ENCODE measurements at places on chromosomes 11 and 22.
A peak's percentile ranks its signal among the peaks of the same experiment; 100 is the strongest.

- no peak for DNase-seq
Measured at GRCh38 chr22:39343259-39344045, 6.3 kb upstream of the SYNGR1 start.

- DNase-seq = peak; percentile 8
Measured at GRCh38 chr11:99987821-99988470, 699.1 kb upstream of the ARHGAP42 start.

DNA sequence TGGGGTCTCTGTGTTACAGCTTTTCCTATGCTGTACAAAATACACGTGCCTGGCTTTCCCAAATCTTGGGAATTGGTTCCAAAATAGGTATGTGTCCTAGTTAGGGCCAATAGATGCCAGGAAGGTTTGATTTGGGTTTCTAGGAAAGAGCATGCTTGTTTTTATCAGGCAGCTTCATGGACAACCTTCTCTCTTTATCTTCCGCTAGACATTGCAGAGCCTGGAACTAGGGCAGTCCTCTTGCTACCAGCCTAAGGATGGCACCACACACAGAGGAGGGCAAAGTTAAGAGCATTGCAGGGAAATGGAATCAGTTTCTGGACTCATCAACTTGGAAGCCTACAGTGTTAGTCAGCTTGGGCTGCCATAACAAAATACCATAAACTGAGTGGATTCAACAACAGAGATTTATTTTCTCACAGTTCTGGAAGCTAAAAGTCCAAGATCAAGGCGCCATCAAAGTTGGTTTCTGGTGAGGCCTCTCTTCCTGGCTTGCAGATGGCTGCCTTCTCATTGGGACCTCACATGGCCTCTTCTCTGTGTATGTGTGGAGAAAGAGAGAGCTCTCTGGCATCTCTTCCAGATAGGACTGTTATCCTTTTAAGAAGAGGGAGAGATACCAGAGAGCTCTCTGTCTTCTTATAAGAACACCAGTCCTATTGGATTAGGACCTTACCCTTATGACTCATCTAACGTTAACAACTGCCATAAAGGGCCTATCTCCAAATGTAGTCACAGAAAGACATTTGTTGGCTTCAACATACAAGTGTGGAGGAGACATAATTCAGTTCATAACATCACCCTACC, 27.3 kb upstream of the CREB3L1 start:
- no peak for DNase-seq

DNA sequence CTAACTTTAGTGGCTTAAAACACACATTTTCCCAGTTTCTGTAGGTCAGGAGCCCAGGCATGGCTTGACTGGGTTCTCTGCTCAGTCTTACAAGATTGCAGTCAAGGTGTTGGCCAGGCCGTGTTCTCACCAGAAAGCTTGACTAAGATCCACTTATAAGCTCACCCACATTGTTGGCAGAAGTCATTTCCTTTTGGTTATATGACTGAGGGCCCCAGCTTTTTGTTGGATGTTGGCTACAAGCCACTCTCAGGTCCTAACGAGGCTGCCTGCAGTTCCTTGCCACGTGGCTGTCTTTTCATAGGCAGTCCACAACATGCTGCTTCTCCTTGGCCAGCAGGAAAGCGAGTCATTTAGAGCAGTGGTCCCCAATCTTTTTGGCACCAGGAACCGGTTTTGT, 79.3 kb upstream of the CRTAM start:
- no peak for DNase-seq

DNA sequence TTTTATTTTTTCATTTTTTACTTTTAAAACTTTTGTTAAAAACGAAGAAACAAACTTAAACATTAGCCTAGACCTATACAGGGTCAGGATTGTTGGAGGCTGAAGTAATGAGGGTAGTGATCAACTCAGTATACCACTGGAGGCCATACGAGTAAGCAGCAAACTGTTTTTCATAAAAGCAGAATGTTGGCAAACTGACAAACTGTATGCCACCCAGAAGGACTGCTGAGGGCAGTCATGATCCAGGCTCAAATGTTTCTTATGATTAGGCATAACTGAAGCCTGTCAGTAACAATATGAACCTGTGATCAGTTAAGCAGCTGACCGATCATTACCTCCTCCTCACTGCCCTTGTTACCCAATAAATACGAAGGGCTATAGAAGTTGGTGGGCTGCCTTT, 10.2 kb upstream of the SC5D start:
- no peak for DNase-seq

DNA sequence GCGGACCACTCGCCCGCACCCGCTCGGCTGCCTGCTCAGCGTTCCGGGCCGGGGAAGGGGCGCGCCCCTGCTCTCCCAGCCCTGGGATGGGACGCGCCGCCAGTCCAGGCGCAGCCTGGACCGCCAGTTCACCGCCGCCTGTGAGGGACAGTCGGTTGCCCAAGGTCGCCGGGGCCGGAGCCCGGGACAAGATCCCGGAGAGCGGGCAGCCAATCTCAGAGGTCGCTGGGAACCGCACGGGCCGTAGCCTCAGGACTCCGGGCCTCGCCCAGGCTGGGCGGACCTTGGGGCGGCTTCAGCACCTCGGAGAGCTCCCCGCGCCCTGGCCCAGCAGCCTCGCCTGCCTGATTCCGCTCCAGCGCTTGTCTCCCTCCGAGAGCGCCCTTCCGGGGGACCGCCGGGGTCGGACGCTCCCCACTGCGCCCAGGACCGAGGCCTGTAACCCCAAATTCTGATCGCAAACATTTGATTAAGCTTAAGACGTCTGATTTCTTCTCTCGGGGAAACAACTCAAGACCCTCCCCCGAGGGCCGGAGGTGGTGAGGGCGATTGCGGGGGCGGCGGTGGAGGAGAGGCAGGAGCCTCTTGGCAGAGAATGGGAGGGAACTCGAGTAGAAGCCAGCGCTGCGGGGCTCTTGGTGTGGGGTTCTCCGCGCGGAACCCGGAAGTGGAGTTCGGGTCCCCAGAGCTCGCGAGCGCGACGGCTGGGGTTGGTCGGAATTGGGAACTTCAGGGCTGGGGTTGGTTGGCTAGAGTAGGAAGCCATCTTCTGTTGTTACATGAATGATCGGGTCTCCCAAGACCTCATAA, 1.1 kb upstream of the CHRM4 start:
- DNase-seq = peak; percentile 84

DNA sequence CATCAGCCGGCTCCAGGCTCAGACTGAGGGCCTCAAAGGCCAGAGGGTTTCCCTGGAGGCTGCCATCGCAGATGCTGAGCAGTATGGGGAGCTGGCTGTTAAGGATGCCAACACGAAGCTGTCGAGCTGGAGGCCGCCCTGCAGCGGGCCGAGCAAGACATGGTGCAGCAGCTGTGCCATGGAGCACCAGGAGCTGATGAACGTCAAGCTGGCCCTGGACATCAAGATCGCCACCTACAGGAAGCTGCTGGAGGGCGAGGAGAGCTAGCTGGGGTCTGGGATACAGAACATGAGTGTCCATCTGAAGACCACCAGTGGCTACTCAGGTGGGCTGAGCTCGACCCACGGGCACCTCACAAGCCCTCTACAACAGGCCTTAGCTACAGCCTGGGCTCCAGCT, 4.0 kb upstream of the SCUBE2 start:
- no peak for DNase-seq

DNA sequence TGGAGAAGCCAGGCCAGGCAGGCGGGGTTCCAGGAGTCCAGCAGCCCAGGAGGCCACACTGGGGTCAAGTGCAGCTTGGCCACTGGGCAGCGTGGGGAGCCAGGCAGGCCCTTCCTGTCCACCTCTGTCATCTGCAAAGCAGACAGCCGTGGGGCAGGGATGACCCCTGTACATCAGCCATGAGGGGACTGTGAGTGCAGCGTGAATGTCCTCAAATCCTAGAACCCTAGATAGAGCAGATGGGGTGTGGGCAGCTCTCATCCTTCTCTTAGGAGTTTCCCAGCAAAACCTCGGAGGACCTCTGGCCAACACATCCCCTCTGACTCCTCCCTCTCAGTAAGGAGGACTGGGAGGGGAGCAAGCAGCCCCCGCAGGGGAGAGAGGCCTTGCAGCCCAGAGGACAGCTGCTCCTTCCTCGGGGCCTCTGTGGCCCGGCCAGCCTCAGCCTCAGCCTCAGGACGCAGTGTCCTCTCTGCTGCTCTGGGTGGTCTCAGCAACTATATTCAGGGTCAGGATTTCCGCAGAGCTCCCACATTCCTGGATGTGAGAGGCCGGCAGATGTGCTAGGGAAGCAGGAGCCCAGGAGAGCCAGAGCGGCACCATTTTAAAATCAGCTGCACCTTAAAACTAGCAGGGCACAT, 820.5 kb downstream of the BRD1 start:
- DNase-seq = no peak

DNA sequence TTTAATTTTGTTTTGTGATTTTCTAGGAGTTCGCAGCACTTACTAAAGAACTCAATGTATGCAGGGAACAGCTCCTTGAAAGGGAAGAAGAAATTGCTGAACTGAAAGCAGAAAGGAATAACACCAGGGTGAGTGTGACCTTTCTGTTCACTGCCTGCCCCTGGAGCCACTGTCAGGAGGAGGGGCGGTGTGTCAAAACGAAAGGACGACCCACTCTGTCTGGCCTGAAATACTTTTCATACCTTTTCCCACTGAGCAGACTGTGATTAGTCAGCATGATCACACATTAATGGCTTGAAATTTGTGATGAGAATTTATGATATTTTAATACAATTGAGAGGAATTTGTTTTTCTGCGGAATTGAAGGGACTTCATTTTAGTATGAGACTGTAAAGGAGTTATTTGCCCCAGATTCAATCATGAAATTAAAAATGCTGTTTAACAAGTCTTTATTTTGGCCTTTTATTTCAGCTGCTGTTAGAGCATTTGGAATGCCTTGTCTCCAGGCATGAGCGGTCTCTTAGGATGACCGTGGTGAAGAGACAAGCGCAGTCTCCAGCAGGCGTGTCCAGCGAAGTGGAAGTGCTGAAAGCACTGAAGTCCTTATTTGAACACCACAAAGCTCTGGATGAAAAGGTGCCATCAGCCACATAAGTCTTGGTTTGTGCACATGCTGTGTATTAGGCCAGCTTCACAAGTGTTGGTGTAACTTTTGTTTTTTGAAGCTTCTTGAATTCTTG, 54.1 kb downstream of the PPFIA1 start:
- DNase-seq = no peak

- DNase-seq = no peak
Measured at GRCh38 chr11:35277827-35278226, 138.9 kb downstream of the CD44 start.

GRCh38 chr11:10930224-10930971, 72.5 kb upstream of the ZBED5 start:
- DNase-seq = no peak

DNA sequence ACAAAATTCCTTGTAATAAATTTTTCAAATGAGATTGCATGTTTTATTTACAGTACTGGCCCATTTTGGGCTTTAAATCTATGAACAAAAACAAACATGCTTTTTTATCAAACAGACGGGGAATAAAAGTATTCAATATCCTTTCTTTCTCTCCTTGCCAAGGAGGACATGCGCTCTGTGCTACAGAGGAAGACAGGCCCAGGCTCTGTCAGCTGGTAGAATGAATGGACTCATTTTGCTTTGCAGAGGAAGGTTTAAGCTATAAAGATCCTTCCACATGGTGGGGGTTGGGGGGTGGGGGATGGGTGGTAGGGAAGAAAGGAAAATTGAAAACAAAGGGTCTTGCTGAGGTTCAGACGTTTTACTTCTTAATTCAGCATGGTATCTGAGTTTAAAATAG, 575.6 kb downstream of the INSC start:
- no peak for DNase-seq

DNA sequence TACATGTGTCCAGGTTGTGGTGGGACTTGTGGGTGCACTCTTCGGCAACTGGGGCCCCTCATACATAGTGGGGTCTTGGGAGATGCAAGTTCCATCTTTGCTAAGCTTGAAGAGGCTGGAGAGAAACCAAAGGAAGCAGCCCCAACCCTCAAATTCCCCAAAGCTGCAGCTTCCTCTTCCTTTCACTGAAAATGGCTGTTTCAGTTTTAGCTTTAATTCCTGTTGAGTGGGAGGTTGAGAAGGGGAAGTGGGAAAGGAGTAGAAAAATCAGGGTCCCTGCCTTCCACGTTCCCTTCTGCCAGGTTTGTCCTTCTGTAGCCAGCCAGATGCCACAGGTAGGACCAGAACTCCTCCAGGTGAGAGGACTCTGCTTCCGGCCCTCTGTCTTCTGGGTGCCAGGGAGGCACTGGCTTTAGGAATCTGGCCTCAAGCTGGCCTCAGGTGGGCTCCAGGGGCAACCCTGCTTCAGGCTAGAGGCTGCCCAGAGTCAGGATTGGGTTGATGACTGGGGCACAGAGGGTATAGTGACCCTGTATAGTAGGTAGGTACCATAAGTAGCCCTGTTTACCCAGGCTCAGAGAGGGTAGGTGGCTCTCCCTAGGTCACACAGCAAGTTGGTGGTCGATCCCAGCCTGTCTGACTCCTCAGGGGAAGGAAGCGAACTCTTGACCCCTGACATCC, 16.2 kb downstream of the P2RY6 start:
- no peak for DNase-seq

GRCh38 chr11:19951558-19952115, 208.6 kb downstream of the DBX1 start:
- DNase-seq = peak; percentile 10

DNA sequence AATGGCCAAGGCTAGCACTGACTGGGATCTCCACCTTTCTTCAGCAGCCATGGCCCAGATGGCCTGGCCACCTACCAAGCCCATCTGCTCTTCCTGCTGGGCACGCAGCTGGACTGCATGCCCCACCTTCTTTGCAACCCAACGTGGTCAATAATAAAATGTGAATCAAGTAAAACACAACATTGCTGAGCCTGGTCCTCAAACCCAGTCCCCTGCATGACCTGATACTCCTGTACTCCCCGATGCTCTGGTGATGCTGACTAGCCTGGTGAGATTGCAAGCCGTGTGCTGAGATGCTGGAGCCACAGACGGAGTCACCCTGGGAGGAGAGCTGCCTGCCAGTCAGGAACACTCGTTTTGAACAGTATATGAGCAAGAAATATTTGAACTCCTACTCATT, 34.0 kb downstream of the PARVG start:
- no peak for DNase-seq

GRCh38 chr22:30649430-30650007, 13.9 kb downstream of the SLC35E4 start:
- DNase-seq = no peak

GRCh38 chr22:43171607-43172006, 15.3 kb downstream of the TTLL12 start:
- no peak for DNase-seq

GRCh38 chr11:74776546-74776945, 27.9 kb downstream of the RNF169 start:
- DNase-seq = no peak

DNA sequence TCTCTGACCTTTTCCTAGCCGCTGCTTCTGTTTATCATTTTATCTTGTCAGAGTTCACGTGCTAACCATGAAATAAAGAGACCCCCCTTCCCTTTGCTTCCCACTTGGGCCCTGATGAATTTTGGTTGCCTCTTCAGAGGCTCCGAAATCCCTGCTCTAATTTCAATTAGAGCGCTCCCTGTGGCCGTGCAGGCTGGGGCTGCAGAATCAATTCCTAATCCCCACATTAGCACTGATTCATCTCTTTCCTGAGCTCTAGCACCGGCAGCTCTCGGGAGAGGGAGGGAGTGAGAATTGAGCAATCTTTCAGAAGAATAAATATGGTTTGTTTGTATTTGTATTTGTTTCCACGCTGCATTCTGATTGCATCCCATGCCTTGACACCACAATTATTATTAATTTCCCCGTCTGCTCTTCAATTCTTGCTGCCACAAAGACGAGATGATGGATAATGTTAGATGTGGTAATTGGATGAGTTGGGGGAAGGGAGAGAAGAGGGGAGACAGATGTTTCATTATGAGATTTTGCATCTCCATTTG, 76.9 kb downstream of the NTM start:
- DNase-seq = no peak
